ENCODE measurements at places on chromosomes 1 and 21.

DNA sequence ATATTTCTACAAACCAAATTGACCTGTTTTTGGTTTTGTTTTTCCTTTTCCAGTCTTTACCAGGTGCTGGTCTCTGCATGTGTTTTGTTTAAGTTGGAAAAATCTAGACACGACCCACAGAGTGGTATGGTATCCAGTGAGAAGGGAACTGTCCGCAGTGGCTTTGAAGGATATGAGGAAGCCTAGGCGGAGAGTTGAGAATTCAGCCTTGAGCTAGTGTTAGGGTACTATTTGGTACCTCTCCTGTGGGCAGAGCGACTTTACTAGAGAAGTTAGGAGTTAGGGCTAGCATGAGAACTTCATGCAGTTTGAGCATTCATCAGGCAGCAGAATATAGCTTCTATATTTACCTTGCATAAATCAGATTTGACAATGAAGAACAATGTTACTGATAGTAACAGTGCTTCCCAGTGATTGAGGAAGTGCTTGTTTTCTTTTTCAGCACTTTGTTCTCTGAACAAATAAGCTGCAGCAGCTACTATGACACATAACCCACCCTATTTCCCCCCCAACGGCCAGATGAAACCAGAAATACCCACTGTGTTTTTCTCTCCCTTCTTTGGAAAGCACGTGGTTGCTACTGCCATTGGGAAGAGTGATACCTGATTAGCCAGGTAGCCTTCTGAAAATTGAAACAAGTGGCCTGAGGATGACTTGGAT, 19.0 kb downstream of the MRPS6 start:
- no peak for DNase-seq

DNA sequence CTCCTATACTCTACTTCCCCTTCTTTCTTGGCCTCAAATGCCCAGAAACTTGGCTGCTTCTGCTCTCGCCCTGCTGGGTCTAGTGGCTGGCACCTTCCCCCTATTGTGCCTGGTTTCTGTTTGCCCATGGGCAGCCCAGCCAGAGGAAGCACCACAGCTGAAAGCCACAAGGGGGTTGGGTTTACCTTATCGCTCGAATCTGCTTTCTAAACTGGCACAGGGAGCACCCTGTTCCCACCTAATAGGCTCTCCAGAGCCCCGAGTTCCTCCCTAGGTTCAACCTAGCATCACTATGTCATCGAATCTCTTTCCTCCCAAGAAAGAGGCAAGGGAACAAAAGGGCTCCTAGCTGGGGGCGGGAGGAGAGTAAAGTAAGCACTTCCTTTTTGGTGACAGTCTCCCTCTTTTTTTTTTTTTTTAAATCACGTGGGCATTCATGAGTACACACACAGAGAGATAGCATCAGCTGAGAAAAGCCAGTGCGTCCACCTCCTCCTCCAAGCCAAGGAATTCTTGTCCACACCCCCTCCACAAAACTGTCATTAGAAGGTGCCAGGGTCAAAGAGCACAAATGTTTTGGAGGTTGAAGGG, 72.8 kb downstream of the PLEKHA6 start:
- DNase-seq, result peak; percentile 40

DNA sequence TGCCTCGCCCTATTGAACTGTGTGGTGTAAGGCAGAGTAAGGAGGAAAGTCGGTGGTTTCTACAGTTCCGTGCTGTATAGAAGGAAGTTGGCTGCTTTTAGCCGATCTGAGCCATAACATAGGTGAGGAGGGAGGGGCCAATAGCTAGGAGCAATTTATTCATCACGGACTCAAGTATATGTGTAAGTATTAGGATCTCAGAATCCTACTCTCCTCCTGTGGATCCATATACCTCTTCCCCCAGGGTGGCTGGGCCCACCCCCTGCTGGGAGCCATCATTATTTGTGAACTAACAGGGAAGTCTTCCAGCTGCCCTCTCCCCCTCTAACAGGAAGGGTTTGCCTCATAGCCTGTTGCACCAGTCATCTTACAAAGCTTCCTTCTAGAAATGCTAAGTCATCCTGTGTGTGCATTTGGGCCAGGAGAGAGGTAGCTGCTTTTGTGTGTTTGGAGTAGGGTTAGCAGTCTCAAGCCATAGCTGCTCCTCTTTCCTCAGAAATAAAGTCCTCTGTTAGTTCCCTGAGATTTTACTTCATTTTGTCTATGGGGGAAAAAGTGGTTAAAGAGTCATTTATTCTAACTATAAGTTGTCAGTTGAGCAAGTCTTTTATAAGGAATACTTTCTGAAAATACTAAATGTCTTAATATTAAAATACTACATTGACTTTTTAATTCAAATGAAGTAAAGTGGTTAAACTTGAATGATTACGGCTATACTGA, 14.9 kb upstream of the CENPS start:
- DNase-seq, result peak; percentile 36

DNA sequence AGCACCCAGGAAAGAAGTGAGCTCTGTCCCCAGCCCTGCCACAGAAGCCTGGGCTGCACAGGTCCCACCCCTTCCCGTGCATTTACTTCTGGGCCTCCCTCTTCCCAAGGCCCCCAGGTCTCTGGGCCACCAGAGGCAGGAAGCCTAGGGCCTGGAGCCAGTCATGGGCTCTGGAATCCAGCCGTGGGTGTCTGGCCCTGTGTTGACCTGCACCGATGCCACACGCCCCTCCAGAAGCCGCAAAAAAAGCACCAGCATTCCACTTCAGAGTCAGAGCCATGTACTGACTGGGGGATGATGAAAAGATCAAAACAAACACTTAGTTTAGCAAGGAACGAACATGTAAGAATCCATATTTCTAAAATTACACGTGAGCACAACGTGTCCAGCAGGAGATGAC, 141.7 kb downstream of the NPHP4 start:
- DNase-seq, result no peak

DNA sequence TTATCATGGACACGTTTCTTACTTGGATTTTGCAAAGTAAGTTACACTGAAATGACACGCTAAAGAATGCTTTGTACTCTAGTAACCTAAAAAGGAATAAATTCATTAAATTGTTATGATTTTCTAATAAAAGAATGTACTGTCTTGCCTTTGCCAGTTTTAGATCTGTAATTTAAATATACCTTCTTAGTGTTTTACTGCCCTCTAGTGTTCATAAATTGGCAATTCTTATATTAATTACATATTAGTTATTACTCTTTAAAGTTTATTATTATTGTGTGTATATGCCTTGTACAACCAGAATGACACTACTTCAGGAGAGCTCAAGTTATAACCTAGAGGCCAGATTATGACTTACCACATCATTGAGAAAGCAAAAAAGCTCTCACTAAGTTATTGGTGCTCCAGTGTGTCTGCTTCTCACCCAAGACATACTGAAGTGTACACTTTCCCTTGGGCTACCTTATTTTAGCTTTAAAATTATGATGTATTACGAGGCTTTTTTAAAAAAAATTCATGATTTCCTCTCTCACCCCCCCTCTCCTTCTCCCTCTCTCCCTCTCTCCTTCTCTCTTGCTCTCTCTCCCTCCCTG, 169.9 kb downstream of the HS2ST1 start:
- no peak for DNase-seq

DNA sequence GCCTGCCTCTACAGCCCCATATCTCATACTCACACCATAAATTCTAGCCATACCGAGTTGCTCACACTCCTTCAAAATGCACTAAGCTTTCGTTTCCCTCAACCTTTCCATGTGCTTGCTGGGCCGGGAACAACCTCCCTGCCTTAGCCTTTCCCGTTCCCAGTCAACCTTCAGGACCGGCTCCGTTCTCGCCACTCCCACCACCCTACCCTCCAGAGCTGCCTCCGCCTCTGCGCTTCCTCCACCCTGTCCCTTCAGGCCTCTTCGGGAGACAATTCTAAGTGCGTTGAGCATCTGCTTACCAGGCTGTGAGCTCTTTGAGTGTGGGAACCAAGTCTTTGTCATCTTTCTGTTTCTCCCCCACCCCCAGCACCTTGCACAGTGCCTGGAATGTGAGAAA, 31.6 kb downstream of the KCNN3 start:
- no peak for DNase-seq

DNA sequence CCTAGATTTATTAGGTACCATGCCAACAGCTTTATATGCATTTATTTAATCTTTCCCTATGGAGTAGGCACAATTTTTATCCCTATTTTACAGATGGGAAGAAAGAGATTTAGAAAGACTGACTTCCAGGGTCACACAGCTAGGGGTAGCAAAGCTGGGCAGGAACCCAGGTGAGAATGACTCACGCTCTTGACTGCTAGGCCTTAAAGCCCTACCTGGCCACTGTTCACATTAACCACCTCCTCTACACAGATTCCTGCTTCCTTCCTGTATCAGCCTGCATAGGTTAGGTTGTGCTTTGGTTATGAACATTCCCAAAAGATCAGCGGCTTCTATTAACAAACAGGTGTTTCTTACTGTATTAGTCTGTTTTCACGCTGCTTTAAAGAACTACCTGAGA, 53.2 kb downstream of the DNAJC6 start:
- DNase-seq, result no peak

GRCh38 chr1:41637367-41637766, 152.9 kb upstream of the EDN2 start:
- DNase-seq, result no peak

- DNase-seq, result no peak
Observed at GRCh38 chr1:175377394-175377793, 184.8 kb upstream of the KIAA0040 start.

DNA sequence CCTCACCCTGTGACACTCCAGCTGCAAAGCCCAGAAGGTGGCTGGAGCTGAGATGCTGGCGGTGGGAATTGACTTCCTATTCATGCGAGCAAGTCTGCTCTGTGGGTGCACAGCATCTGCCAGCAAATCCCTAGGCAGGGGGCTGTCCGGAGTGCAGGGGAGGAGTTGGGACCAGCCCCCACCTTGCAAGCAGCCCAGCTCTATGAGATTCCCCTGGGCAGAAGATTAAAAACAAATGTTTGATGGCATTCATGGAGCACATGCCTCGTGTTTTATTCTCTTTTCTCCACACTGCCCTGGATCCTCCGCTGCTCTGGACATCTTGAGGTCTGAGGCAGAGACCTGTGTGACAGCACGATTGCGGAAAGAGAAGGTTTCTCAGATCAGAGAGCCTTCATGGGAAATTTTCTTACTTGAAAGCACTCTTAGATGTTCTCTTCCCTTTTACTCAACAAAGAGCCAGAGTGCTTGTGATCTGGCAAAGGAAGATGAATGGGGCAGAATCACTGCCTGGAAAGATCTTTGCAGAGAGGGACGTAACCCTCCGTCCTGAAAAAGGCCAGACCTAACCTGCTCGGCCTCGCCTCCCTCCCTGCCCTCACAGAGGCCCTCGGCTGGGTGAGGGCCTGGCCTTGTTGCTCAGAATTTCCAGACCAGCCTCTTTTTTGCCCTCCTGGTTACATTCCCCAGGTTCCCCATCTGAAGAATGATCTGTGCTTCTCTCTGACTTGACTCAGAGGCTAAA, 597.1 kb downstream of the KIF26B start:
- DNase-seq, result no peak

GRCh38 chr1:201009962-201010645, 13.4 kb downstream of the KIF21B start:
- no peak for DNase-seq

GRCh38 chr1:33036051-33036525, 595 bp downstream of the AK2 start:
- DNase-seq, result no peak

DNA sequence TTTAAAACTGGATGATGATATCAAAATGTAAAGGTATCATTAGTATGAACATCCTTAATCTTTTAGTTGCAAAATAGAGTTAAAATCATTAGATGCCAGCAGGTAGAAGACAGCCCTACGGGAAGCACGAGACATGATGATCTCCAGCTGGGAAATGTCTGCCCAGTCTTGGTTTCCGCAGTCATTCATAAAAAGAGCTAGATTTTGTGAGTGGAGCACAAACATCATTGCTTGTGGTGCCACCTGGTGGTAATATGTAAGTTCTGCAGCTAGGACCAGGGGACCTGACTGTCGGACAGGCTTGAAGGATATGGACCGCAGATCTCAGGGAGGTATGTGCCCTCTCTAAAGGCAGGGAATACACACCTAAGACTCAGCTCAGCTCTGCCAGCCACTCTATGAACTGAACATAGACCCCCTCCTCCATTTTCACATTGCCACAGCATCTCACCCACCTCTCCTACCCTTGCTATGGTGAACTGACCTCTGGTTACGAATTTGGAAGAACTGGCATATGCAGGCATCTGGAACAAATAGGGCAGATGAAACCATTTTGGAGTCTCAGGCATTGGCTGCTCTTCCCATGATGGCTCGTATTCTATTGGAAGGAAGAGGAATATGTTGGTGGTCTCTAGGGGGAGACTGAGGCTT, 9.2 kb downstream of the FCMR start:
- DNase-seq, result peak; percentile 81

GRCh38 chr1:155117610-155118009, 10.1 kb upstream of the EFNA1 start:
- no peak for DNase-seq

- no peak for DNase-seq
Observed at GRCh38 chr1:171195767-171196166, 10.7 kb downstream of the FMO2 start.

DNA sequence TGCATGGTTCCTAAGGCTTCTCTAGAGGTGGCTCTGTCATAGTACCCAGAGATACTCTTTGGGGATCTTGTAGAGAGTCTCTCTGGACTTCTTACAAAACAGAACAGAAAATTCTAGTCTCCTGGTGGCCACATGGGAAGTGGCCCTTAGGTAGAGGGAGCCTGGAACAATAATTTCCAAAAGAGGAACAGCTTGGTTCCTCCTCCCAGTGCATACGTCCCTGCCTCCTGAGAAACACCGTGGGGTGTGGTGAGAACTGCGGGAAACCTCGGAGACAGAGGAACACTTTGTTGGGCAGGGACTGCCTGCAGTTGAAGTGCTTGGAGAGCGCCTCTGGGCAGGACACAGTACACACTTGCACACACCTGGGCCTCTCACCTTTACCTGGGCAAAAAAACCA, 38.8 kb upstream of the EPHA8 start:
- no peak for DNase-seq

- DNase-seq, result no peak
Observed at GRCh38 chr1:214615871-214616270, 12.9 kb downstream of the CENPF start.

DNA sequence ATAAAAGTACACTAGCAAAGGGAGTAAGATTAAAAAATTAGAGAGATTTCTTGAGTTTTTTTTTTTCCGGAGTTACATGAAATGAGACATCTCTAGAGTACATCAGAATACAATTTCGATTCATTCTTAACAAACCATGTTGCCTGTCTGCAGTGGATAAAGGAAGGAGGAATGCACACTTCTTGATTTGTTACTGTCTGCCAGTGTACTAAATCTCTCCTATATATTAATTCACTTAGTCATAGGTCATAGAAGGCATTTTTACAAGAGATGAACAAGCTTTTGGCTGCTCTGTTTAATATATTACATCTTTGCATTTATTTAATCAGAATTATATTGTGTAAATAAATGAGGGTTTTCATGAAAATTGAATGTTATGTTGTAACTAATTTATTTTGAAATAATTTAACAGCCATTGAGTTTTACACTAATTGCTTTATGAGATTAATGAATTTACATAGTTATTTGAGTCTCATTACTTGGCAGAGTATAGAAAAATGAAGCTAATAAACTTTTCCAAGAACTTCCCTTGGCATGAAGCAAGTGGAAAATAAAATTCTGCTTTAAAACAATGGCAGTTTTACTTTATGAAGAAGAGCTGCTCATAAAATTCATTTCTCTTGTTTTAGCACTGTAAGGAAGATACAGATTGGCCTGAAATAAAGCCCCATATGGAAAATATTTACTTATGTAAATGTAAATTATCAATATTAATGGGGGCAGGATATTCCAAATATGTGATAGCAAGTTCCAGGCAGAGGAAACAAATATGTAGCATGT, 1284.7 kb downstream of the BRINP3 start:
- no peak for DNase-seq
